ENCODE measurements at places on chromosomes 3 and 15.

DNA sequence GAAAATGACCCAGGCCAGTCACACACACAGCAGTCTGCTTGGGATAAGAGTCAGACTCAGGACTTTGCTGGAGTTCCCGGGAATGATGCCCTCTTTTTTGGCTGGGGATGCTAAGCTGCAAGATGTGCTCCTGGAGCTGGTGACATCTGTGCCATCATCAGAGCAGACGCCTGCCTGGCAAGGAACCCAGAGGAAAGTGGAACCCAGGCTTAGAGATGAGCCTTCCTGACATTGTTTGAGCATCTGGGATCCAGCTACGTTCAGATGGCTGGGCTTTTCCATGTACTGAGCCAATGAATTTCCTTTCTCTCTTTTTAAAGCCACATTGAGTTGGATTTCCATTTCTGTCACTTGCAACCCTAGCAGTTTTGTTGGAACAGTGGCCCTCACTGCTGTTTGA is 53.3 kb downstream of the EBLN2 start:
- DNase-seq: no peak

GRCh38 chr3:171465763-171466162 is 5.6 kb upstream of the TNIK start:
- no peak for DNase-seq

DNA sequence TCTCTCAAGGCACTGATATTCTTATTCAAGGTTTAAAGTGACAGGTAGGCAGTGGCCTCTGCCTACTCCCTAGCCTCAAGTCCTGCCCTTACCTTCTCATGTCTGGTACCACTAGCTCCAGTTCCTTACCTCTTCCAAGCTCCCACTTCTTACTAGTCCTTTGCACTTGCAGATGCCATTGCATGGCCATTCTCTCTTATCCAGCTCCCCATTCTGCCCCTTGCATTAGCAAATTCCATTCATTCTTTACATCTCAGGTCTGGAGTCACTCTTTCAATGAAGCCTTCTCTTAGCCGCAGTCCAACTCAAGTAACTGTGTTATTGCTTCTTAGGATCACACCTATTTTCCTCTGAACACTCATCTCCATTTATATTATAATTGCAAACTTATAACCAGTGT is 807.1 kb downstream of the EDEM1 start:
- no peak for DNase-seq

- no peak for DNase-seq
Observed at GRCh38 chr15:96115642-96116041, 214.9 kb upstream of the NR2F2 start.

DNA sequence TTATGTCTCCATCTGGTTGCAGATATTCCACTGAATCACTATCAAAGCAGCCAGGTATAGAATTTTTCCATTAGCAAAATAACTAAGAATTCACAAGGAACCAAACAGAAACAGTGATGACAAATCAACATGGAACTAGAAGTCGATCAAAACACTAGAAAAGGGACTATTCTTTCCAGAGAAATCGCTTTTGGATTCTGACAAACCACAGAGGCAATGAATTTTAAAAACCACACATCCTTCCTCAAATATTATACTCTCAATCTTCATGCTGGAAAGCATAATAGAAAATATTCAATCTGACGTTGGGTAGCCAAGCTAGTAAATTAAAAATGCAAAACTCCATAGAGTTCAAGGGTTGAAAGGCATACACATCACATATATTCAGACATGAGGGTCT is 93.2 kb upstream of the PPIB start:
- no peak for DNase-seq

Measured in GM10248 (cell line).